ENCODE measurements at places on chromosomes 16 and 17. TPM values are rescaled to one million over a fixed set of nuclear protein-coding genes. Genes with fewer than 3 reads are reported as not detected.

SPATA32 gene
- total RNA-seq: not detected

DPEP3 gene
- not detected for total RNA-seq

SPATA22 gene
- total RNA-seq: not detected

ZPBP2 gene
- total RNA-seq: not detected

TBC1D3C gene
- not detected for total RNA-seq

OR1F1 gene
- not detected for total RNA-seq

HID1 gene
- total RNA-seq: 4.7 TPM

SLC12A3 gene
- not detected for total RNA-seq

NDRG4 gene
- total RNA-seq: 8.7 TPM

NUTF2 gene
- 135 TPM for total RNA-seq

TBC1D3B gene
- 6.2 TPM for total RNA-seq

VTN gene
- total RNA-seq: 0.31 TPM

ABI3 gene
- not detected for total RNA-seq

DHODH gene
- 5.7 TPM for total RNA-seq

KRTAP3-1 gene
- not detected for total RNA-seq

- H3K27me3 ChIP-seq: no peaks in the 10 kb centered on the region
- no peak for DNase-seq
- no peak overlapping the region for H3K27ac ChIP-seq
- H3K4me3 ChIP-seq: no peak overlapping the region
- peaks cover 2% of the 10 kb centered on the region for H3K36me3 ChIP-seq
Observed at GRCh38 chr16:48607056-48607825, 2.7 kb downstream of the N4BP1 start.

DNA sequence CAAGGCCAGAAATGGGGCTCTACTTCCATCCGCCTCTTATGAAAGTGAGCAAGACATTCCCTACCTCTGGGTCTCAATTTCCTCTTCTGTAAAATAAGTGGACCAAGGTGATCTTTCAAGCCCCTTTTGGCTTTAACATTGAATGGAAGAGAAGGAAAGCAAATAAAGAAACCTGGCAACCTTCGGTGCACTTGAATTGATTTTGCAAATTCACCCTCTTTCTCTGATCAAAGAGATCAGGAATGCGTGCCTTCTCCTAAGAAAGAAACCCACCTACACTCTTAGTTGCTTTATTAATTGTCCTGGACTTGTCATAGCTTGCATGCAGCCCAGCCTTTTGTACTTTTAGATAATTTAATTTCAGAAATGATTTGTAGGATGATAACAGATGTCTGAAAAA lies 3.0 kb downstream of the MSI2 start:
- DNase-seq: no peak
- no peaks in the 10 kb centered on the region for H3K27me3 ChIP-seq
- peaks cover 21% of the 10 kb centered on the region for H3K4me1 ChIP-seq
- no peak overlapping the region for H3K27ac ChIP-seq
- peaks cover 9% of the 10 kb centered on the region for H3K36me3 ChIP-seq

DNA sequence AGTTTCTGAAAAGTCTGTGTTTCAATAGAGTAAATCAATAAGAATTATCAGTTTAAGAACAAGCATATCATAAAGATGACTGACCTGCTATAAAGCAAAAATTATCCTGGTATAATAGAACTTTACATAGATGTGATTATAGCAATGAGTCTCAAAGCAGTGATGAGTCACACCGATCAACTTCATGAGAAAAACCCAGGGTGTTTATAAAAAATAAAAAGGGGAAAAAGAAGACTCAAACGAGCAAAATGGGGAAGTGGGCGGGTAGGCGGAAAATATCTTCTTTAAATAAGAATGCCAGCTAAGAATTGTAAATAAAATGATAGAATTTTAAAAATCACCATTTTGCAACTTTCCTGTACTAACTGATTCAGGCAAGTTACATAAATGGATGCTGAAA lies 46.8 kb downstream of the BRIP1 start:
- H3K4me3 ChIP-seq: no peak overlapping the region
- no peaks in the 10 kb centered on the region for H3K27me3 ChIP-seq
- no peak overlapping the region for H3K27ac ChIP-seq
- DNase-seq: no peak
- H3K36me3 ChIP-seq: peaks cover 2% of the 10 kb centered on the region

- H3K36me3 ChIP-seq: no peaks in the 10 kb centered on the region
- DNase-seq: no peak
- no peaks in the 10 kb centered on the region for H3K27me3 ChIP-seq
- H3K4me3 ChIP-seq: no peak overlapping the region
- no peak overlapping the region for H3K27ac ChIP-seq
Observed at GRCh38 chr17:35084987-35085386, 21.5 kb upstream of the RFFL start.

DNA sequence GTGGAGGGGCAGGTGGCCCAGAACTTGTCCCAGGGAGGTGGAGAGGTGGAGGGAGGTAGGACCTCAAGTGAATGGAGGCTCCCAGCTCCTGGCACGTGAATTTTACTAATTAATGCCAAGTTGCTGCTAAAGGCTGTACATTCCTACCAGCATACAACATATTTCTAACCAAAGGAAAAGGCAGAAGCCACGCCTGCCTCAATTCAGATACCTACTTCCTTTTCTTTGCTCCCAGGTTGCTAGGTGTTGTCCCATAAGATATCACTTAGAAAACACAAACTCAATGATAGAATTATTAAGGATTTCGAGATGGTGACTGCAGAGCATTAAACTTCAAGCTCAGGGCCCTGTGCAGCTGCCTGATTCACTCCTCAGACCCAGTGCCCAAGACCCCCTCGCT lies 20.5 kb upstream of the SMPD3 start:
- H3K4me1 ChIP-seq: peaks cover 9% of the 10 kb centered on the region
- no peaks in the 10 kb centered on the region for H3K36me3 ChIP-seq
- no peak overlapping the region for H3K27ac ChIP-seq
- no peak overlapping the region for H3K4me3 ChIP-seq
- peaks cover 20% of the 10 kb centered on the region for H3K27me3 ChIP-seq

GRCh38 chr16:54075446-54075845 lies 211.1 kb downstream of the IRX3 start:
- peaks cover 10% of the 10 kb centered on the region for H3K4me1 ChIP-seq
- no peaks in the 10 kb centered on the region for H3K36me3 ChIP-seq
- H3K4me3 ChIP-seq: no peak overlapping the region
- no peak for DNase-seq

DNA sequence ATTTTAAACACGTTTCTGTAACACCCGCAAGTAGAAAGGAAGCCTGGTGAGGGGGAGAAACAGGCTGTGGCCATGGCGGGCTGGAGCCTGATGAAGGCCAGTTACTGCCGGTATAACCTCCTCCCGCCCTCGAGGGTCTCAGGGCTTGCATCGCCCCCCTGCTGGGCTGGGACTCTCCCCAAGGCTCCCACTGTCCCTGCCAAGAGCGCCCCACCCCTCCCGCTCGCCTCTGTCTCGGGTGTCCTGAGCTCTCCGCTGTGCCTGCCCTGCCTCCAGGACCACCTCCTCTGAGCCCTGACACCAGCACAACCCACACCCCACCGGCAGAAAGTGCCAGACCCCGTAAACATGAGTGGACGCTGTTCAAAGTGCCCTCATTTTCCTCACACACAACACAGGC lies 18.7 kb downstream of the TMEM204 start:
- H3K27me3 ChIP-seq: no peaks in the 10 kb centered on the region
- no peak overlapping the region for H3K27ac ChIP-seq
- no peak overlapping the region for H3K4me3 ChIP-seq
- peaks cover 23% of the 10 kb centered on the region for H3K4me1 ChIP-seq

- peak overlapping the region; percentile 20 for H3K4me3 ChIP-seq
- H3K36me3 ChIP-seq: no peaks in the 10 kb centered on the region
- no peaks in the 10 kb centered on the region for H3K27me3 ChIP-seq
- no peak for DNase-seq
- H3K4me1 ChIP-seq: peaks cover 56% of the 10 kb centered on the region
Observed at GRCh38 chr17:72599891-72600290, 479.1 kb downstream of the SOX9 start.

DNA sequence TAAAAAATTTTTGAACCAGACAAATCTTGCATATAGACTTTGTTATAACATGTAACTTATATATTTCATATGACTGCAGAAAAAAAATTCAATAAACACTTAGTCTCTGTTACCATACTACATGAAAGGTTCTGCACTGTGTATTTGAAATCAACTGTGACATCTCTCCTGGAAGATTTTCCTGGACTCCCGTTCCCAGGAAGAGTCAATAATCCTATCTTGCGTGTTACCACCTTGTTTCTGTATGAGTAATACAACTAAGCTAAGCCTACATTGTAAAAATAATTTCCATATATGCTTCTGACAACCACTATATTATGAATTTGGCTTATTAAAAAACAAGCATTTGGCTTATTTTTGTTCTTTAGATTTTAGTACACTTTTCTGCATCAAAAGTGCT lies 665.6 kb upstream of the SOX9 start:
- H3K4me3 ChIP-seq: no peak overlapping the region
- no peak overlapping the region for H3K27ac ChIP-seq
- no peak for DNase-seq

DNA sequence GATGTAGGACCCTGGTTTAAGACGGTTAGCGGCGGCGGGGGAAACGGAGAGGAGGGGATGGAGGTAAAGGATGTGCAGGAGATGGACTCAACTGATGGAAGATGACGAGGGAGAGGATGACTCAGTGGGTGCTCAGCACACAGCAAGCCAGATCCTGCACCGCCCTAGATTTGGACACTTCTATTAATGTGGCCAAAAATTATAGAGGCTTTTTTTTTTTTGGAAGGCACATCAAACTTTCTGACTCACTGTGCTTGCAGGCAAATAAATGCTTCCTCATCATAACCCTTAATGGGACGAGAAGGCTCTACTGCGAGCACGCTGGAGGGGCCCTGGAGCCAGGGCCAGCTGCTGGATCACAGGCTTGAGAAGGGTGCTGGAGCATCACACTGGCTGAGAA lies 36.0 kb downstream of the RTN4RL1 start:
- DNase-seq: no peak
- H3K36me3 ChIP-seq: no peaks in the 10 kb centered on the region
- H3K27me3 ChIP-seq: peaks cover 9% of the 10 kb centered on the region
- H3K4me3 ChIP-seq: no peak overlapping the region

DNA sequence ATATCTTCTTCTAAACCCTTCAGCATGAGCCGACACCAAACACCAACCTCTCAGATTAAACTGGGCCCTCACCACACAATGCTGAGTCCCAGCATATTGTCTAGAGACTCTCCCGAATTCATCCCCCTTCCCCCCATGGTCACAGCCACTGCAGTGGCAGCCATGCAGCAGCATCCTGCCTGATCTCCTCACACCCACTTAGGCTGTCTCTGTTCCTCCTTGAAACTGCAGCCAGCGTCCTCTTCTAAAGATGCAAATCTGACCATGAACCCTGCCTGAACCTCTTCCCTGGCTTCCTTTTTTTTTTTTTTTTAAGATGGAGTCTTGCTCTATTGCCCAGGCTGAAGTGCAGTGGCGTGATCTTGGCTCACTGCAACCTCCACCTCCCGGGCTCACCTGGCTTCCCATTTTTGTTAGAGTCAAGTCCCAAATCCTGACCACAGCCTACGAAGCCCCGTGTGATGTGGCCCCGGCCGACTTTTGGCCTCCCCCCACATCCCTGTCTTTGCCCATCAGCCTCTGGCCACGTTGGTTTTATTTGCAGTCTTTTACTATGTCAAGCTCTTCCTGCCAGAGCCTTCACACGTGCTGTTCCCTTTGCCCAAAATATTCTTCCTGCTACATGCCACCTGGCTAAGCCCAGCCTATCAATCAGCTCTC lies 2.8 kb downstream of the FA2H start:
- H3K27ac ChIP-seq: no peak overlapping the region
- DNase-seq: no peak
- H3K27me3 ChIP-seq: peaks cover 63% of the 10 kb centered on the region
- H3K4me3 ChIP-seq: no peak overlapping the region

GRCh38 chr16:16158741-16159374 lies 64.4 kb downstream of the ABCC6 start:
- H3K4me1 ChIP-seq: no peaks in the 10 kb centered on the region
- no peak overlapping the region for H3K27ac ChIP-seq
- H3K27me3 ChIP-seq: peaks cover 6% of the 10 kb centered on the region
- no peak overlapping the region for H3K4me3 ChIP-seq
- DNase-seq: no peak

- H3K4me3 ChIP-seq: no peak overlapping the region
- no peaks in the 10 kb centered on the region for H3K27me3 ChIP-seq
Observed at GRCh38 chr17:2602597-2603017, 9.2 kb downstream of the PAFAH1B1 start.

DNA sequence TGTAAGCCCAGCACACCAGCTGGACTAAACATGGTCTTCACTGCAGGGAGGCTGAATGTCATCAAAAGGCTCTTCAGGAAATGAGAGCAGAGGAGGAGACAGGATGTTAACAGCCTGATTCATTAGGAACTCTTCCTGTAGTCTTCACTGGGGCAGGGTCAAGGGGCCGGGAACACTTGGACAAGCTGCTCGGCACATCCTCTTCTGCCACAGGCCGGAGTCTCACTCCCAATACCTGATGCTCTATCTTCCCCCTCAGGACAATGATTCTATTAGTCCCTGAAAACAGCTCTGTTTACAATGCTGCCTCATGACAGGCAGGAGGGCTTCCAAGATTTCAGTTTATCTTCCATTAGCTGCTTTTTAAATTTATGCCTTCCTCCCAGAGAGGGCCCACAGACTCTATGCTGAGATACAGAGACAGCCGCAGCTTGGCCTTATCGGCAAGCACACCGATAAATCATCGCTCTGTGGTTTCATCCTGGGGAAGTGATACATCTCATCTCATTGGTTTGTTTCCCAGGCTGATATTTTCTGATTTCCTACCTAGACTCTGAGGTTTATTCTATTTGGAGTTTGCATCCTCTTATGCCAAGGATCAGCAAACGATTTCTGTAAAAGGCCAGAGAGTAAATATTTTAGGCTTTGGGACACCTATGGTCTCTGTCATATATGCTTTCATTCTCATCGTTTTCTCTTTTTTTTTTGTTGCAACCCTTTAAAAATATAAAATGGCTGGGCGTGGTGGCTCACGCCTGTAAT lies 214.0 kb upstream of the ASIC2 start:
- no peak overlapping the region for H3K27ac ChIP-seq
- H3K27me3 ChIP-seq: peaks cover 5% of the 10 kb centered on the region
- no peak for DNase-seq
- no peak overlapping the region for H3K4me3 ChIP-seq
- H3K4me1 ChIP-seq: no peaks in the 10 kb centered on the region

DNA sequence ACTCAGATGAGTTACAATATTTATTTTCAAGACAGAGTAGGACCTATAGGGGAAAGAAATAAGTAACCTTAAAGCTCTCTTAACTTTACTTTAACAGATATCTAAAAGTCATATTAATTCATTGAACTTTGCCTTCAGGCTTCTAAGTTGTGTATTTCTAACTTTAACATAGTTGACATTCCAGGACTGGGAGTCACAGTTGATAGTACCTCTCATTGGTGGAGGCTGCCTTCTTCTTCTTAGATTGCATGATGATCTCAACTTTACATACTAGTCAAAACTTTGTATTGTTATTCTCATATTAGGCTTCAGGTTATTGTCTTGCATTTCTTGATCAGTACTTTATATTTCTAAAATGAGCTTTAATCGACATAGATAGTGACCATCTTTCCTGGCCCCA lies 350.1 kb upstream of the KIF2B start:
- no peak overlapping the region for H3K4me3 ChIP-seq
- no peak for DNase-seq
- H3K27ac ChIP-seq: peak overlapping the region; percentile 14

Measured in chondrocyte (in vitro differentiated cells).